Brain microvascular endothelial cell (primary cell): ENCODE measurements at places on chromosomes 4 and X.

GRCh38 chr4:123709336-123709735, 312.7 kb downstream of the SPRY1 start:
- no peak for DNase-seq

- DNase-seq: no peak
Observed at GRCh38 chr4:107838861-107839565, 14.3 kb downstream of the SGMS2 start.

GRCh38 chr4:113641025-113641431, 120.5 kb downstream of the CAMK2D start:
- DNase-seq: no peak

DNA sequence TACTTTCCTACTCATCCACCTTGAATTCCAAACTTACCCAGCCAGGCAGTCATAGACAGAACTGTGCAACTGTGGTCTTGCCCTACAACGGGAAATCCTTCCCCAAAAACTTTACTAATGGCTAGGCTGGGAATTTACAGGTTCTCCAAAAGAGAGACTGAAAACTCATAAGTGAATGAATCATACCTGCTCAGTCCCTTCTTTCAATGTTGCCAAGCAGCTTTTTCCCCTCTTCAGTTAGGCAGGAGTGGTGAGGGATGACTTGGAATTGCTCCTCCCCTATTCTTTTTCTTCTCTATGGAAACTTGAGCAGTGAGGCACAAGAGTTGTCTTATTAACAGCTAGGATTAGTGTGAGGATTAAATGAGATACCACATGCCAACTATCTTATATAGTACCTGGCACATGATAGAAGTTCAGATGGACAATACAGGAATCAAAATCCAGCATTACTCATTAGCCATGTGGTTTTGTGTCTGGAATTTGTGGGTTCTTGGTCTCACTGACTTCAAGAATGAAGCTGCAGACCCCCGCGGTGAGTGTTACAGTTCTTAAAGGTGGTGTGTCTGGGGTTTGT, 105.9 kb downstream of the TEX13A start:
- no peak for DNase-seq

GRCh38 chr4:156992943-156993342, 21.3 kb upstream of the PDGFC start:
- DNase-seq: peak; percentile 25

DNA sequence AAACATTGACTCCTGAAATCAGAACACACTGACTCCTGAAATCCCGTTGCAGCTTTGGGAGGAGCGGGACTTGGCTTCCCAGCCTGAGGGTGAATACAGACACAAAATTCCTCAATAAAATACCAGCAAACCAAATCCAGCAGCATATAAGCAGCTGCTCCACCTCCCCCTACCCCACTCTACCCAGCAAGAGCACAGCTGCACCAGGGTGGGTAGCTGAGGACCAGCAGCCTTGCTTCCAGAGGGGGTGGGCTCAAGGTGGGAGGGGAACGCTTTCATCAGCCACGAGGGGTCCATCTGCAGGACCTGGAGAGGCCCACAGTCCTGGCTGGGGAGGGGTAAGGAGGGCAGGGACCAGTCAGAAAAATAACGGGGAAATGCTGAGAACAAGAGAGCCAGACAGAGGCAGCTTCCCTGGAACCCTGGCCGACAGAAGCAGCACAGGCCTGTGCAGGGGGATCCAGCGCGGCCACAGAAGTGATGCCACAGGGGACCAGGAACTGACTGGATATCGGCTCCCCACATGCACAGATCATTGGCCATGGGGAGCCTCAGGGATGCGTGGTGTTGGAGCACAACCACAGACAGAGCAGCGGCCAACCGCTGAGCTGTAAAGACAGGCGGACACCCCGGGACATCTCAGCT, 49.8 kb downstream of the FGFRL1 start:
- DNase-seq: no peak

DNA sequence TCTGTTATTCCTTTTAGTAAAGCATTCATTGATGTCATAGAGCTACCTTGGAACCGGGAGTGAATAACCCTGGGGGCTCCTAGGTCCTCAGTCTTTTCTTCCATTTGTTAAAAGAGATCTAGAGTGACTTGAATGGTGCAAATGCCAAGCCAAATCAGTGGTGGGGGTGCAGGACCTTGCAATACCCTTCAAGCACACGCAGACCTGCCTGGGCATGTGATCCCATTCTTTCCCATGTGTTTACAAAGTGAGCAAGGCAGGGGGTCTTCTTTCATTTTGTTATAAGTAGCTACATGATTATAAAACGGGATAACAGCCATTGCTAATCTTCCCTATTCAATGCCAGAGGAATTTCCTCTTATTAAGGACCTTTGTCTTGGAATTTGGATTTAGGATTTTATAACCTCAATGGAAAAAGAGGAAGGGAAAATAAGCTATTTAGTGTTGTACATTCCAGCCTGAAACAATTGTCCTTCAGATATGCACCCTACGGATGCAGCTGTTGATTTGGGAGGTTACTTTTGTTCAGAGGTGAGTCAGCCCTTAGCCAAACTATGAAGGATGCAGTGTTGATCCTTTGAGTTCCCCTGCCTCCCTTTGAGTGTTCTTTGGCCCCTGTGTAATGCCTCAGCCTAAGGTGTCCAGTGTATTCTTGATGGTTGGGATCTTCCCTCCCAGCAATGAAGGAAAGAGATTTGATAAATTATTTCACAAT, 623.8 kb upstream of the HTR2C start:
- no peak for DNase-seq

DNA sequence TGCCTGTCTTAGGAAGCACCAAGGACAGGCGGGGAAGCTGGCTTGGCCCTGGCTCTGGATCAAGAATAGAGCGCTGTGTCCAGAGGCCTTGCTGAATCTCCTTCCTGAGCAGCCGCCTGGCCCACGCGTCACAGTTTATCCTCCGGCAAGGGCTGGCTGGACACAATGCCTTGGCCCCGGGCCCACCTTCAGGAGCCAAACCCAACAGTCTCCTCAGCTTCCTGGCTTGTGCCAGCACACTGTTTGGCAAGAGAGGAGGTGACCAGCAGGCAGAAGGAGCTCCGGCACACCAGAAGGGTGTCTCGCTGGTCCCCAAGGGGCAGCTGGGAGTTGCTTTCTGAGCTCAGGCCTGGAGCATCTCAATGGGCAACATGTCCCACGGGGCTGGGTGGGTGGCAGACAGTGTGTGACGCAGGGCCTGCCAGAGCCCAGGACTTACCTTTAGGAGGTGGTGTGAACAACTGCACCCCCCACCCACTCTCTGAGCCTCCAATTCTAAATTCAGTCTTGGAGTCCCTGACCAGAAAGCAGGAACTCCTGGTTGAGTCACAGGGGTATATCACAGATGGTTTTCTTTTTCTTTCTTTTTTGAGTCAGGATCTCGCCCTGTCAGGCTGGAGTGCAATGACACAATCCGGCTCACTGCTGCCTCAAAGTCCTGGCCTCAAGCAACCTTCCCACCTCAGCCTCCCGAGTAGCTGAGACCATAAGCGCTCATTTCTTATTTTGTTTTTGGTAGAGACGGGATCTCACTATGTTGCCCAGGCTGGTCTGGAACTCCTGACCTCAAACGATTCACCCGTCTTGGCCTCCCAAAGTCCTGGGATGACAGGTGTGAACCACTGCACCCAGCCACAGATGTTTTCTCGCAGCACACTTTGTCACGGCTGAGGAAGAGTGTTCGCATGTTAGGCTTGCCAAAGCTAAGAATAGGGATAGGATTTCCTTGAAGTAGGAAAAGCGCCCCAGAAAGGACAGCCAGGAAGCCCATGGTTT, 361.2 kb downstream of the BCOR start:
- DNase-seq: peak; percentile 51

DNA sequence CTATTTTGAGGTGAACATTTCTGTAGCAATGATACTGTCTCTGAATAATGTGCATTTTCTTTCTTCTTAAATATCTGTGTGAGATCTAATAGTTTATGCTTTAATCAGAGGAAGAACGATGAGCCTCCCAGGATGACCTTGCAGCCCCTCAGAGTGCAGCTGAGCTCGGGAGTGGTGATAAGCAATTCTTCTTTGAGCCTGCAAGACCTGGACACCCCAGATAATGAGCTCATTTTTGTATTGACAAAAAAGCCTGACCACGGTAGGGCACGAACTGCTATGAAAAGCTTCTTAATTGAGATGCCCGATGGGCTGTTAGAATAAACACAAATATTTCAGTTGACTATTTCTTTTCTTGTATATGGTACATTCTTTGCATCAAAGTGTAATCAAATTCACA, 105.0 kb upstream of the ANXA3 start:
- no peak for DNase-seq

DNA sequence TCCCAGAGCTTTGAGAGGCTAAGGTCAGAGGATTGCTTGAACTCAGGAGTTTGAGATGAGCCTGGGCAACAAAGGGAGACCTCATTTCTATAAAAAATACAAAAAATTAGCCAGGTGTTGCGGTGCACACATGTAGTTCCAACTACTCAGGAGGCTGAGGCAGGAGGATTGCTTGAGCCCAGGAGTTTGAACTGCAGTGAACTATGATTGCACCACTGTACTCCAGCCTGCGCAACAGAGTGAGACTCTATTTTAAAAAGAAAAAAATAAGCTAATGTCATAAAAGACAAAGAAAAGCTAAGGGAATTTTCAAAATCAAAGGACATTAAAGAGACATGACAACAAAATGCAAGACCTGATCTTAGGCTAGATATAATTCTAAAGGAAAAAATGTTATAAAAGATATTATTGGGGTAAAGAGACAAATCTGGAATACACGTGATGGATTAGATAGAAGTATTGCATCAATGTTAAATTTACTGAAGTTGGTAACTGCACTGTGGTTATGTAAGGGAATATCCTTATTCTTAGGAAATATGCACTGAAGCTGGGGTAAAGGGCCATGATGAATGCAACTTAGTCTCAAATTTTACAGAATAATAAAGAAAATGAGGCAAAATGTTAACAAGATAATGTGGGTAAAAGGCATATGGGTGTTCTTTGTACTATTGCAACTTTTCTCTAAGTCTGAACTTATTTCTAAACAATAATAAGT, 75.2 kb downstream of the SPRY1 start:
- no peak for DNase-seq

- DNase-seq: no peak
Observed at GRCh38 chrX:126338916-126339315, 172.8 kb upstream of the DCAF12L2 start.

GRCh38 chr4:141020801-141021261, 112.4 kb downstream of the RNF150 start:
- peak; percentile 30 for DNase-seq

DNA sequence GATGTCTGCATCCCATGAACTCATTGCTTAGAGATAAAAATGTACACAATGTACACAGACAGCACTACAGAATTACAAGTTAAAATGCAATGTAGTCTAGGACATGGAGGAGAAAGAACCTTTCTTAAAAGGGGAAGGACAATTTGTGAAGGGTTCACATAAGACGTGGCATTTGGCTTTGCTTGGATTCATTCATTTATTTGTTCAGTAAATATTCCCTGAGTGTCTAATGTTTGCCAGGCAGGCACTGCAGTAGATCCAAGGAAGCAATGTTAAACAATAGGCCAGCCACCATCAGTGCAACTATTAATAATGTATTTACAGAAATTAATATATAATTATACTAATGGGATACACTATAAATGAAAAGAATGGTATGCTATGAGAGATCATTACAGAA, 94.4 kb downstream of the GRIA2 start:
- no peak for DNase-seq

DNA sequence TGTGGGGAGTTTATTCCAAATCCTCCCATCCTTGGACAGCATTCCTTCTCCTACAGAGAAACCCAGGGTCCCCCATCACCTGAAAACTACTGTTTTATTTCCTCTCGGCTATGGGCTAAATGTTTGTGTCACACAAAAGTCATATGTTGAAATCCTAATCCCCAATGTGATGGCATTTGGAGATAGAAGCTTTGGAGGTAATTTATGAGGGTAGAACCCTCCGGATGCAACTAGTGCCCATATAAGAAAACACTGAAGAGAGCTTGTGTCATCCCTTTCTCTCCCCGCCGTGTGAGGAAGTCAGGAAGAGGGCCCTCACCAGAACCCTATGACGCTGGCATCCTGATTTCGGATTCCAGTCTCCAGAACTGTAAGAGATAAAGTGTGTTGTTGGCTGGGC, 127.8 kb upstream of the NOCT start:
- DNase-seq: no peak

GRCh38 chr4:149512501-149512900, 303.1 kb downstream of the IQCM start:
- no peak for DNase-seq

DNA sequence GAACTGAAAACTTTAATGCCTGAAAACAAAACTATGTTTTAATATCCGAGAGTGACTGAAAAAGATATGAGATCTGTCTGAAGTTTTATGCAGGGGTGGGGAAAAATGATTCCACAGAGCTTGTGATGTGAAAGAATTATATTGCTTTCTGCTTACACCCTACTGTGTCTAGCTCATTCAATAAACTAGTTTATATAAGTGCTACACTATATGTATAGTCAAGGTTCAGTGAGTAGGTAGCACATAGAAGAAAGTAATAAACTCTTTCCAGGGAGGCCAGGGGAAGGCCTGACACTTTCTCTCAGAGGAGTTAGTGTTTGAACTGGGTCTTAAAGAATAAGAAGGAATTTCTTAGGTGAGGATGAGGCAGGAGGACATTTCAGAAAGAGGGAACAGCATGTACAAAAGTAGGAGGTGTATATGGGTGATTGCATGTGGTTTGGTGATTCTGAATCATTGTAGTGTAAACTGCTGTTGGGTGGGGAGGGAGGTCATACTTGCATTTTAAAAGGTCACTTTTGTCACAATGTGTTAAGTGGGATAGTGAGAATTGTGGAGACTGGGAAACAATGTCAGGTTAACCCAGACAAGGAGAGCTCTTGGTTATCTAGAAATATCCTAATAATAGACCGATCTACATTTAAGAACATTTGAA, 25.1 kb upstream of the TEX13D start:
- no peak for DNase-seq

DNA sequence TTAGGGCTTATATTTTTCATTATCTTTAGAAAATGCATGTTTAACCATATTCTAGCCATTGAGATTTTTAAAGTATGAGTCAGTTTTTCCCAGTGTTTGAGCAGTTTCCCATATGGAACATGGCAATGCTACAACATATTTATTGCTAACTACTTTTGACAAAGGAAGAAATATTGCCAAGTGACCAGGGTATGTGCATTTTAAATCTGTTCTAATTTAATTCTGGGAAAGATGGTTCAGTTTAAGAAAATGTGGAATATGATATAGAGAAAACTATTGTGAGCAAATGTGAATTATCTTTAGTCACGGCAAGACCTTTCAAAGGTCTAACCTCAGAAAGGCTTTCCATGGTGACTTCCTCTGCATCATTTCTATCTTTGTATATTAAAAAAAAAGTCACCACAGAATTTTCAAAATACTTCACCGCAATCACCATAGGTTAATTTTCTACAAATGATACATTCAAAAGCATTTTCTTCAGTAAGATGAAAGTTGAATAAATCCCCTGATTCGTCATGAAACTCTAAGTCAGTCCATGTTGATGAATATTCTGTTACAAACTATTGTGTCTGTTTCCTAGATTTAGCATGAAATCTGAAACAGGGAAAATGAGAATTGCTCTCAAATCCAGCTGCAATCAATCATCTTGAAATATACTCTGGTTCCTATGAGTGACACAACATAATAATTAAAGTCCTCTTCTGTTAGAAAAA, 2349.0 kb upstream of the TENM3 start:
- no peak for DNase-seq
